ENCODE measurements at places on chromosomes 4 and X.

- no peak for DNase-seq
Observed at GRCh38 chr4:152273343-152273742, 262.5 kb downstream of the FBXW7 start.

- DNase-seq: no peak
Observed at GRCh38 chr4:14883166-14883565, 119.1 kb upstream of the CPEB2 start.

GRCh38 chr4:833731-834367 is 7.9 kb upstream of the CPLX1 start:
- no peak for DNase-seq

GRCh38 chr4:8907596-8908205 is 36.1 kb upstream of the HMX1 start:
- no peak for DNase-seq

- DNase-seq: no peak
Observed at GRCh38 chr4:84799318-84799717, 167.2 kb downstream of the WDFY3 start.

DNA sequence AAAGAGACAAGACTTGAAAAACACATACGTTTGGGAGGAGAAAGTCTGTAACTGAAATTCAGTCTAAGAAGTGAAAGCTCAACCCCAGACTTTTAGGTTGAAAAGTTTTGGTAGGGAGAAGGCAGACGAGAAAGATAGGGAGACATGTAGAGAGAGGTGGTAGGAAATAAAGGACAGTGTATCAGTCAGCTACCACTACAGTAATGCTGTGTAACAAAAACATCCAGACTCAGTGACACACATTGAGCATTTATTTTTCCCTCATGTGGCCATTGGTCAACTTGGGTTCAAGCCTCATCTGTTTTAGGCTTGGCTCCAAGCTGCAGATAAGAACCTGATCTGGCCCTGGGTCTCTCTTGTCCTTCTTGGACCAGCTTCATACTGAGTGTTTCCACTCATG is 26.9 kb downstream of the CCKAR start:
- no peak for DNase-seq

DNA sequence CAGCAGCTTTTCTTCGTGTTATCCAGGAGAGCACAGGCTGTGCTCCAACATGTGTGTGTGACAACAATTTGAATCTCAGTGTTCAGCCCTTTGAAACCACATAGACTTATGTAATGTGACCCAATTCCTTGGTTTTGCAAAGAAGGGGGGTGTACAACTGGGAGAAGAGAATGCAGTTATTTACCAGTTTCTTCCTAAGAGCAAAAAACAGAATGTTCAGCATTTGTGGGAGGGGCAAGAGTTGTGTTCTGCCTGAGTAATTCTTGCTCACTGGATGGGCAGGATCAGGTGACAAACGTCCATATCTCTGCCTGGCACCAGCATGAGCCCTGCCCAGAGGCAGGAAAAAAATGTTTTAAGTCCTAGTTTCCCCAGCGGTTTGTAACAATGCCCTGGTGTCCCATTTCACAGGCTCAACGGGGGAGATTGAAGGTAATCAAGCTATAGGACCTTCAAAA is 72.0 kb downstream of the PRPS1 start:
- peak; percentile 26 for DNase-seq

DNA sequence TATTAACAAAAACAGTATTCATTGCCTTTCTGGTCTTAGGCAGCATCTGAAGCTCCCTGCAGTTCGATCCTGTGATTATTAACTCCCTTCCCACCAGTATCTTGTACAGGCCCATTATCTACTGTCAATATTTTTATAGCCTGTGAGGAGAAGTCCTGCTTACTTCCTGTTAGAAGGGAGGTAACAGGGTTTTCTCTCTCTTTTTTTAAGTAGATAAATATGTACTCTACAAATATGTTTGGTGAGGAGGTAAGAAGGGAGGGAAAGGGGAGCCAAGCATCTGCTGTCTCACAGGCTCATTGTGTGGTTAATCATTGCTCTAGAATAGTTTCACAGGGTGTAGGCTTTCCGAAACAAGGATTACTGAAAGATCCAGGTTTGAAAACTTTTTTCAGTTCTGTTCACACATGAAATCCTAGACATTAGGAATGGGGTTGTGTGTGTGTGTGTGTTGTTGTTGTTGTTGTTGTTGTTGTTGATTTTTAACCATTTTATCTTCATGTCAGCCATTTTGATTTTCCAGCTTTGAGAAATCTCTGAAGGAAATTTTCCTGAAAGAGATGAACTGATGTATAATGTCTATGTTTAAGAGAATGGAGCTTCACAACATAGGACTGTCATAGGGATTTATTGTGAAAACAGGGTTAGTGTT is 14.2 kb downstream of the ATOH1 start:
- no peak for DNase-seq

- no peak for DNase-seq
Observed at GRCh38 chr4:25058796-25059195, 28.1 kb upstream of the LGI2 start.

DNA sequence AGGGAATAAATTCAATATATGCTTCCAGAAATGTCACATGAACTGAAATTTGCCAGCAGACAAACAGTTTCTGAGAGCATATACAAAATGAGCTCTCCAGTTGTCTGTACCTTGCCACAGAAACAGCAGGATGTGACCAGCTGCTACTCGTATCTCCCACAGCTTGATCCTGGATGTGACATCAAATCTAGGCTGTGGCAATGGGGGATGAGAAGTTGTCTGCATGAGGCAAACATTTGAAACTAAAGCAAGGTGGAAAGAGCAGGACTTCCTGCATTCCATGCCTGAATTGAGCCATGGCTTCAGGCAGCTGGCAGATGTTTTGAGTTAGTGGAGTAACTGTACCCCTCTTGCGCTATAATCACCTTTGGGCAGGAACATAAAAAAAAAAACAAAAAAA is 1724.0 kb downstream of the RPA4 start:
- no peak for DNase-seq

- DNase-seq: no peak
Observed at GRCh38 chr4:2781911-2782310, 11.0 kb upstream of the SH3BP2 start.

- no peak for DNase-seq
Observed at GRCh38 chrX:11960031-11960430, 178.2 kb upstream of the FRMPD4 start.

- no peak for DNase-seq
Observed at GRCh38 chrX:110436523-110436922, 77.9 kb downstream of the RTL9 start.

- no peak for DNase-seq
Observed at GRCh38 chr4:107900067-107900466, 31.3 kb upstream of the CYP2U1 start.

DNA sequence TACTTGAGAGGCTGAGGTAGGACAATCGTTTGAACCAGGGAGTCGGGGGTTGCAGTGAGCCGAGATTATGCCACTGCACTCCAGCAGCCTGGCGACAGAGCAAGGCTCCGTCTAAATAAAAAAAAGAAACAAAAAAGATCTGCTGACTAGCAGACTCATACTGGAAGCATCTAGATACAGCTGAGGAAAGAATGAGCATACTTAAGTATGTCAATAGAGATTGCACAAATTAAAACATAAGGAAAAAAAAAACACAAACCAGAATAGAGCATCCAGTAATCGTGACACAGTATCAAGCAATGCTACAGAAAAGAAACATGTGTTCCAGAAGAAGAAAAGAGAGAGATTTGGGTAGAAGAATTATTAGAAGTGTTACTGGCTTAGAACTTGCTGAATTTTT is 105.5 kb upstream of the SPOCK3 start:
- DNase-seq: no peak

- DNase-seq: no peak
Observed at GRCh38 chrX:150196285-150196684, 166.8 kb upstream of the MAMLD1 start.

DNA sequence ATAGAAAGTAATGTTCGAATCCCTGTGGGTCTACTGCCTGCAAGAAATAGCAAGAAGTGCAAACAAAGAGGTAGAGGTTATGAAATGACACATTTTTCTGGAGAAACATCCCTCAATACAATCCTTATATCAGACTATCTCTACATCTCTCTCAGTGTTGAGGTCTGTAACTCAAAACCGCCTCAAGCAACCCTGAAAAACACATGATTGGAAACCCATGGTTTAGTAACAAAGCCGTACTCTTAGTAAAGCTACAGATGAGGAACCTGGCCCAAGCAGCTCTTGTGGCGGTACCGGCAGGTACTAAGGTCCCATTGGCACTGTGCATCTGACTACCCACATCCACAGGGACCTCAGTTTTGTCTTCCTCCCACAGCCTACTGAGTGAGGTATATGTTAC is 53.9 kb downstream of the IRF2 start:
- no peak for DNase-seq

DNA sequence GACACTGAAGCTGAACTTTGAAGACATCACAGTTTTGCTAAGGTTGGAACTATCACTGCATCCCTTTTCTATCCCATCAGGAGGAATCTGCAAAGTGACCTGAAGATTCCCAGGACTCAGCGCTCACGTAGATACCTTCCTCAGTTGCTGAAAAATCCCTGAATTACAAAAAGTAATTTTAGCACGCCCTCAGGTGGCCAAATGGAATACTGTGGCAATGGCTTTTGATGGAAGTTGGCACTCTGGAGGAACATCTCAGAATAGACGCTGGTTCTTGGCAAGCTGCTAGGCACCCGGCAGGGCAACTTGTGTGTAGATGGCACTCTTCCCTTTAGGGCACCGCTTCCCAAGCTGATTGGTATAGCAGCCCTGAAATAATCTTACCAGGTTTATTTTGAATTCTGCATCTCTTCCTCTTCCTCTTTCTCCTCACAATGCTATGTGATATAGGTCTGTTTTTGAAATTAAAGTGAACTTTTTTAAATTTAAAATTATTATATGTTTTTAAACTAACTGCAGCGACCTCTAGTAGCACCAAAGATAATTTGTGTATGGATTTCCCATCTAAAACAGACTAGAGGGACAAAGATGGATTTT is 16.3 kb upstream of the ESX1 start:
- DNase-seq: peak; percentile 57

- DNase-seq: no peak
Observed at GRCh38 chr4:1591107-1591506, 93.0 kb downstream of the FAM53A start.

- no peak for DNase-seq
Observed at GRCh38 chr4:89715631-89716030, 121.3 kb downstream of the SNCA start.

GRCh38 chrX:120274958-120275357 is 24.3 kb downstream of the ZBTB33 start:
- DNase-seq: no peak

GRCh38 chr4:28001698-28002097 is 1141.1 kb downstream of the STIM2 start:
- DNase-seq: no peak

DNA sequence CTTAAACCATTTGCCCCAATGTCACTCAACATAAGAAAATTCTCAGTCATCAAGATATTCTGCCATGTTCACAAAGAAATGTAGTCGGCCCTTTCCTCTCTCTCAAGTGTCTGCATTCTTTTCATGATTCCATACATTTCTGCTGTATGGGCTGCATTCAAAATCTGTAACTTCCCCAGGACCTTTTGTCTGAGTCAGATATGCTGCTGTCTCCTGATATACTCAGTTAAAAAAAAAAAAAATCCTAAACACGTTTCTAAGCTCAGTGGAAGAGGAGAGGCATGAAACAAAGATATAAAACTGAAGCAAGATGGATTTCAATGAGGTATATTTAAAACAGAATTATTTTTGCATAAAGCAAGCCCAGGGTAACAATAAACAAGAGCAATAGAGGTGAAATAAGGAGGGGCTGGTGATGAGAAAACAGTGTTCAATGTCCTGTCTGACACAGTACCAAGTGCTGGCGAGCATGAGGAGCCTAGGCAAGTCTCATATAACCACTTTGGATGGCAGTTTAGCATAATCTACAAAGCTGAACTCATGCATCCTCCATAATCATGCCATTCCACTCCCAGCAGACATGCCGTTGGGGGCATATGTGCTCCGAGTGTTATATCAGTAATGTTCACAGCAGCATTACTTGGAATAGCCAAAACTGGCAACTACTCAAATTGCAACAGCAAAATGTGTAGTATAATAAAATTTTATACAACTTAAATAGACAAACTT is 76.7 kb downstream of the MANBA start:
- DNase-seq: no peak

DNA sequence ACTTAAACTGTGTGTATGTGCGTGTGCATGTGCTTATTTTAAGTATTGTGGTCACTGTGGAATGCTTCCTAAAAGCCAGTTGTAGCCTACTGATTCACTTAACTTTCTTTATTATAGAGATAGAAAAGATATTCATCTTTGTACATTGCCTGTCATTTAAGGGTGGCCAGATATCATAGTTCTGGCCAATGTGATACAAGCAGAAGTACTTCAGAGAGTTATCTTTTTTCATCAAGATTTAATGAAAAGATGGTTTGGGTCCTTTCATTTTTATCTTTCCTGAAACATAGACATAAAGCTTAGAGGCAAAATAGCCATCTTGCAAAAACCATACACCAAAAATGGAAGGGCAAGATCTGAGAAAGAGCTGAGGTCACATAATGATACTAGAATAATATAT is 744.7 kb upstream of the ADGRL3 start:
- DNase-seq: no peak

DNA sequence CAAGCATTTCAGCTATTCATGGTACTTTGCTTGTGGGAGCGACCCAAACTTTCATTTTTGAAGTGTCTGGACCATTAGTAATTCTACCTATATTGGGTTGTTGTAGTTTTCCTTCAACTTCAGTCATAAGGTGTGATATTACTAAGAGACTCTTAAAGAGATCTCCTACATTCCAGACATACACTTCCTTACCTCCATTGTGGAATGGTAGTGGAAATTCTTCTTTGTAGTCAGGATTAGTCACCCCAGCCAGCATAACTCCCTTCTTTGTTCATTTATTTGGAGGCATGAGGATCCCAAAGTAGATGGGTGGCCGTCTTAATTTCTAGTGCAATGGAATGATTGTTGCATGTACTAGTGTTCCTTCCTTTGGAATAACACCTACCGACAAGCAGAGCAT is 991.4 kb downstream of the ARAP2 start:
- no peak for DNase-seq

DNA sequence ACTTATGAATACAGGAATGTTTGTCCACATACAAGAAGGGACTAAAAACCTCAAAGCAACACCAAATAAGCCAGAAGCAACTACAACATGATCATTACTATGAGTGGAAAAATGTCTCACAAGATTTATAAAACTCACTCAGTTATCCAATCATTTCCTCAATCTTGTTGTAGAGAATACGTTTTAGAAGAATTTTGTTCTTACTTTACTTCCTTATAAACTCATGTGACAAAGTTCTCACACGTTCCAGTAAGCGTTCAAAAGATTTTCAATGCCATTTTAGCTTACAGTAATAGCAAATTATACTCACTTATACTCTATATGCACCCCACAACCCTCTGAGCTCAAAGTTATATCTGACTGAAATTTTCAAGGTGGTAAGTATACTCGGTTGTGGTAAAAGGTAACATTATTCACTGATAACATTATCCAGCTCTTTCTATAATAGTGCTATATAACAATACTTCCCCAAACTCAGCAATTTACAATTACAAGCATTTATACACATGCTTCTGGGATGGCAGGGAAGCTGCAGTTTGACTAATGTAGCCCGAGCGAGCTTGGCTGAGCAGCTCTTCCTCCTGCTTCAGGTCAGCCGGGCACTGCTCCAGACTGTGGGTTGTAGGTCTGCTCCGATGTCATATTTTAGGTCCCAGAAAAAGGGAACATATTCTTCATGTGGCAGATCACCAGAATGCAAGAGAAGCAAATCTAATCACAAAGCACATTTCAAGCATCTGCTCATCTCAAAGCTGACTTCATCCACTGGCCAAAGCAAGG is 226.3 kb downstream of the RCHY1 start:
- no peak for DNase-seq

All from PC-9 (cell line).